Stimulated activated CD4-positive, alpha-beta T cell treated with anti-CD3 and anti-CD28 coated beads, Interleukin-1b, Interleukin-23, amount 100 ng/mL, for 1 hour (primary cell): ENCODE measurements at places on chromosomes 12 and 14.

- no peak for DNase-seq
These were observed 48.8 kb upstream of the CORO1C start for GRCh38 chr12:108779998-108780688.

- no peak for DNase-seq
These were observed 13.3 kb downstream of the DIP2B start for GRCh38 chr12:50518090-50518489.

GRCh38 chr14:76941544-76941943 lies 87.0 kb downstream of the IRF2BPL start:
- no peak for DNase-seq

DNA sequence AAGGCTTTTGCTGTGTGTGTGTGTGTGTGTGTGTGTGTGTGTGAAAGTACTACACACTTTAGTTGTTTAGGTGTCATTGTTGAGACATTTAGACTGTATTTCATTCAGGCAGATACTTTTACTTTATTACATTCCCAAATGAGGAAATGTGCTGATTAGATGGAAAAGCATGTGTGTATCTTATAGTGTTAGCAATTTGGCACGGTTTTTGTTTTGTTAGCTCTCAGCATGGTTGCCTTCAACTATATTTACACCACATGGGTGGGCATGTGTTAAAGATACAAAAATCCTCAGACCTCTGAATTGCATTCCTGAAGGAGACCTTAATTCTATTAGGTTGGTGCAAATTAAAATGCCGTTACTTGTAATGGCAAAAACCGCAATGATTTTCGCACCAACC lies 879.5 kb downstream of the DIO2 start:
- no peak for DNase-seq

GRCh38 chr14:52355526-52355925 lies 41.4 kb downstream of the PTGER2 start:
- DNase-seq, result no peak

GRCh38 chr12:65565601-65566560 lies 258.4 kb upstream of the HMGA2 start:
- no peak for DNase-seq

DNA sequence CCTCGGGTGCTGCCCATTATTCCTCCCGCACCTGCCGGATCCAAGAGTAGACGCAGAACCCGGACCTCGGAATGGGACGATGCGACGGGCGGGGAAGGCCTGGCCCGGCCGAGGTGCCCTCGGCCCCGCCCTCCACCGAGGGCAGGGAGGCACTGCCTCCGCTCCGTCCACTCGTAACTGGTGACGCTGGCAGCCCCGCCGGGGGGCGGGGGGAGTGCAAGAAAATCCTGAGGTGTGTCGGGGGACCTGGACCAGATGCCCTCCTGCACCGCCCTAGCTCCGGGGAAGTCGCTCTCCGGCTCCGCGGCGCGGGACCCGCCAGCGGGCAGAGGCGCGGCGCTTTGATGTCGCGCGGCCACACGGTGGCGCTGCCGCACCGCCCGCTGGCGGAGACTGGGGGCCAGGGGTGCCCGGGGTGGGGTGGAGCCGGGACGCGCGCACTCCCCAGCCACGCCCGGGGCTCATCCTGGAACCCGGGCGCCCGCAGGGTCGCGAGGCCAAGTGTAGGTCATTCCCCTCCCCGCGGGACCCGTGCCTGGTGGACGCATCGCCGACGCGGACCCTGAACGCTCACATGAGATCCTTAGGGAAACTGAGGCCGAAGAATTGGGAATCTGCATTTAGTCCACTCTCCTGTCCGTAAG lies 202.8 kb downstream of the TTC8 start:
- DNase-seq, result no peak

DNA sequence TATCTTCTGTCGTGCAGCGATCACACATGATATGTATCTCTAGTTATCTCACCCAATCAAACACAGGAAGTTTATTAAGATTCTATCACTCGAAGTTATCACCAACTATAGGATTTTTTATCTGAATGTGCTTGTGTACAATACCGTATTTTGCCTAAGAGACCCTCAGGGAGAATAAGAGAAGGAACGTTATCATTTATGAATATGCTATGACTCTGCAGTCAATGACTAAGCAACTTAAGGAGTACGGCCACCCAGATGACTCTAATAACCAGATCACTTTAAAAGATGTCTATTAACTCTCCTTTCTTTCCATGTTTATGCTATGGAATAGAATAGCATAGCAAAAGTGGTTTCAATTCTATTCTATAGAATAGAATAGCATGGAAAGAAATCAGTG lies 486.4 kb downstream of the BCL11B start:
- no peak for DNase-seq

GRCh38 chr12:92547420-92547819 lies 155.4 kb upstream of the PLEKHG7 start:
- no peak for DNase-seq

- no peak for DNase-seq
These were observed 1.7 kb upstream of the ITGA5 start for GRCh38 chr12:54420766-54421144.

- DNase-seq, result no peak
These were observed 51.9 kb downstream of the BICD1 start for GRCh38 chr12:32158525-32158924.

- no peak for DNase-seq
These were observed 88.0 kb downstream of the ACADS start for GRCh38 chr12:120813588-120814153.

DNA sequence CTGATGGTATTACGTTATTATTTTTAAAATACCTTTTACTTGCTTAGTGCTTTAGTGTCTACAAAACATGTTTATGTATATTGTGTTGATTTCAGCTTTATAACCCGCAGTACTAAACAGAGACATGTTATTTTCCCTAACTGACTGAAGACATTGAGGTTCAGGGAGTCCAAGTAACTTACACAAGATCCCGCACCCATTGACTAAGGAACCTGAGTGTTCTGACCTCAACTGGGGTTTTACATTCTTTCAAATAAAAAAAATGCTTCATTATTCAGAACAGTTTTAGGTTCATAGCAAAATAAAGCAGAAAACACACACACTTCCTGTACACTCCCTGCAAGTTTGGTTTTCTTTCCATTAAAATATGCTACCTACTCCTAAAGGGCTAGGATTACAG lies 60.4 kb upstream of the METAP2 start:
- no peak for DNase-seq

- DNase-seq, result no peak
These were observed 90.5 kb upstream of the FOXN3 start for GRCh38 chr14:89507521-89507920.

DNA sequence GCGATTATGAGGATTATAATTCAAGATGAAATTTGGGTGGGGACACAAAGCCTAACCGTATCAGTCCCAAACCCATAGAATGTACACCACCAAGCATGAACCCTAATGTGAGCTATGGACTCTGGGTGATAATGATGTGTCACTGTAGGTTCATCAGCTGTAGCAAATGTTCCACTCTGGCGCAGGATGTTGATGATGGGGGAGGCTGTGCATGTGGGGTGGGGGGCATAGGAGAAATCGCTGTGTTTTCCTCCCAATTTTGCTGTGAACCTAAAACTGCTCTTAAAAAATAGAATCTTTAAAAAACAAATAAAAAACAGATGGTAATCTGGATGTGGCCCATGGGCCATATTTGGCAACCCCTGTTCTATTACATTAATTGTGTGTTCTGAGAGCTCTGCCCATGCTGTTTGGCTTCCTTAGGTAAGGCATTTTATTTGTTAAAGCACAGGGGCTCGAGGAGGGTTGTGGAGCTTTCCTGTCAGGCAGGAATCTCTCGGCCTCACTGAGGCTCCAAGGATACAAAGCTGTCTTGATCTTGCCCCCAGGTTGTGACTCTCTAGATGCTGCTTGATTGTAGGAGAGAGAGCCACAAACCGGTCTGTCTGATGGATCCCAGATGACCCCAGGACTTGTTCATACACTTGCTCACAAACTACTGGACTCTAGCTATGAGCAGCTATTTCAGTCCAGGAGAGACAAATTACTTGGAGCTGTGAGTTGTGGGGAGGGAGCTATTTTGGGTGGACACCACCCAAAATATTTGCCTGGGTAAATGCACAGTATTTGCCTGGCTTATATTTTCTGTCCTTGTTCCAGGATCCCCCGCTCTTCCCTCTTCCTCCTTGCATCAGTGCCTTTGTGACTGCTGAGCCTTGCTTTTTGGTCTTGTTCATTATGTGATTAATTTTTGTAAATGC lies 340.2 kb downstream of the MED13L start:
- no peak for DNase-seq

GRCh38 chr14:58659061-58659460 lies 21.3 kb downstream of the DACT1 start:
- DNase-seq, result no peak

GRCh38 chr12:108567406-108568337 lies 5.3 kb downstream of the ISCU start:
- no peak for DNase-seq

DNA sequence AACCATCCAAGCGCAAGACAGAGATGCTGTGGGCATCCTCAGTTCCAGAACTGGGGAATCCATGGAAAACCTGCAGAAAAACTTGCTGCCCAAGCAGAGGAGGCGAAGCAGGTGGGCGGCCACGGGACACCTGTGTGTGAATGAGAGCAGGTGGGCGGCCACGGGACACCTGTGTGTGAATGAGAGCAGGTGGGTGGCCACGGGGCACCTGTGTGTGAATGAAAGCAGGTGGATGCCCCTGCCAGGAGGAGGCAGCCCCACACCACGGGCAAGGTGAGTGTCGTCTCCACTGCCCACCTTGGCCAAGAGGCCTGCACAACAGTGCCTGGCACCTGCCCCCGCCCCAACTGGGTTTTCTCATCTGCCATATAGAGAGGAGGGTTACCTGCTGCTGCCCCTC lies 59.2 kb downstream of the GSC start:
- DNase-seq, result no peak

- no peak for DNase-seq
These were observed 11.5 kb downstream of the CHGA start for GRCh38 chr14:92934196-92935085.

- no peak for DNase-seq
These were observed 64.7 kb upstream of the ZFP36L1 start for GRCh38 chr14:68857516-68858070.
